ENCODE measurements at places on chromosomes 6 and 20.
A peak's percentile ranks its signal among the peaks of the same experiment; 100 is the strongest.

GRCh38 chr6:78810146-78810545 lies 57.2 kb upstream of the IRAK1BP1 start:
- DNase-seq, result no peak

GRCh38 chr6:25435416-25435985 lies 156.3 kb downstream of the CARMIL1 start:
- no peak for DNase-seq

GRCh38 chr6:148971031-148971927 lies 224.4 kb downstream of the UST start:
- DNase-seq, result no peak

DNA sequence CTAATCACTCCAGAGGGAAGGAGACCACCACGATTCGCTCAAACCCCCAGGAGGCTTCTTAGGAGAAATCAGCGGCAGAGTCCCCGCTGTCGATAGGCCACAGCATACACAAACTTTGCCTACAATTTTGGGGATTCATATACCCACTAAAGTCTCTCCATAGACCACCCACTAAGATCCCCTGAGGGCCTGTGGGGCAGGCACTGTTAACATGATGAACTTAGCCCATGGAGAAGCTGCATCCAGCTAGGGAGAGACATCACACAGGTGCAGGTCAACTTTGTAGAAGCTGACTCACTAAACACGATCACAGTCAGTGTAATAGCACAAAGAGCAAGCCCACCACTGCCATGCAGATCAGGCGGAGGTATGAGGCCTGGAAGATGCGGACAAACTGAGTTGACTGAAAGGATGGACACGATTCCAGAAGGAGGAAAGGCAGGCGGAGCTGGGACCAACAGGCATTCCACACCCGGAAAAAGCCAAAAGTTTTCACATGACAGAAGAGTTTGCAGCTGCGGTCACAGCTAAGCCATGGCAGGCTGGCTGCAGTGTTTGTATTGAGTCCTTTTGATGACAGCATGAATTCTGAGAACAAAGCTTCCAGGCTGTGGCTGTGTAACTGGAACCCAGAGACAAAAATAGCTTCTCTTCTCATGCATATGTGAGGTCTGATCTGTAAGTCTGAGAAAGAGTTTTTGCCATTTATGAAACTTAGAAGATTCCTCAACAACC lies 75.7 kb upstream of the QKI start:
- DNase-seq, result no peak

- DNase-seq, result no peak
Observed at GRCh38 chr6:101716810-101717209, 323.3 kb downstream of the GRIK2 start.

GRCh38 chr20:58639182-58640146 lies 11.6 kb upstream of the STX16 start:
- DNase-seq, result no peak

DNA sequence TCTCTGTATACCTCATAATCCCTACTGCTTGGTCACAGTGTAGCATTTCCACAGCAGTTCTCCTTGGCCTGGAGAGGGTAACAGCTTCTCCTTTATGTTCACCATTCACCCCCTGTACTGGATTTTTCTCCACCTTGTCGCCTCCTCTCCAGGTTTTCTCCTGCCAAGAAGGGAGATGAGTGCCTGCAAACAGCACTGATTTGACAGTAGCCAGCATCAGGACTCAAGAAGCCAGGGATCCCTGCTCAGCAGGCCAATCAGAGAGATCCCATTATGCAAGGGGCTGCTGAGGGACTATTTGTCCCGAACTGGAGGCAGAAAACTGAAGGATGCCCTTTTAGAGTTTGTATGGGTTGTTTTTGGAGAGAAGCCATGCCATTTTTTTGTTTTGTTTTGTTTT lies 68.6 kb upstream of the RIPOR2 start:
- DNase-seq, result no peak

DNA sequence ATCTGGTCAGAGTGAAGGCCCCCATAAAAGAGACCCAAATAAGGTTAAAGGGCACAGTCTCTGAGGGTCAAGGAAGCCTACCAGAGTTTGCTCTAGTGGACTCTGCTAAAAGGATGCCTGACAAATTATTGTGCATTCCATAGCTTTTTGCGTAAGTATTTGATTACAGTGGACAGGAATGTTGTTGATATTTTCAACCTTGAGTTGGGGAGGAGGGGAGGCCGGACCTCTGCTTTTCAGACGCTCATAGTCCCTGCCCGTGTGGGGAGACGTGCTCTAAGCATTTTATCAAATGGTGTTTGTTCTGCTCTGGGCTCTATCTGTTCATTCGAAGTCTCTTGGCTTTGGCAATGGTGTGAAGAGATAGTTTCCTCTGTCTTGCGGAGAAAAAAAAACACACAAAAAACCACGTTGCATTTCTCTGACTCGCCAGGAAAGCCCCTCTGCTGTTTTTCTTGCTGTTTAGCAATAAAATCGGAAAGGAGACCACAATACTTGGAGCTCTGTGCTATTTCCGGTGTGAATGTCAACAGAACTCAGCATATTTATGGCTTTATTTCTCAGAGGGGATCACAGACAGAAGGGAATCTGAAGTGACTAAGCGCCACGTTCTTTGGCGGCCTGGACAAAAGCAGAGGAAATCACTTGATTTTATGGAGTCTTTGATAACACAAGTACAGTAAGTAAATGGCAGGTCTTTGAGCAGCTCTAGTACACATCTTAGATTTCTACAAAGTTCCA lies 159.8 kb downstream of the ZFP64 start:
- no peak for DNase-seq

- DNase-seq, result no peak
Observed at GRCh38 chr20:38752029-38752428, 3.8 kb downstream of the ACTR5 start.

GRCh38 chr6:157559201-157559756 lies 178.3 kb downstream of the ZDHHC14 start:
- DNase-seq, result no peak

GRCh38 chr6:11425431-11425871 lies 112.1 kb upstream of the TMEM170B start:
- no peak for DNase-seq

DNA sequence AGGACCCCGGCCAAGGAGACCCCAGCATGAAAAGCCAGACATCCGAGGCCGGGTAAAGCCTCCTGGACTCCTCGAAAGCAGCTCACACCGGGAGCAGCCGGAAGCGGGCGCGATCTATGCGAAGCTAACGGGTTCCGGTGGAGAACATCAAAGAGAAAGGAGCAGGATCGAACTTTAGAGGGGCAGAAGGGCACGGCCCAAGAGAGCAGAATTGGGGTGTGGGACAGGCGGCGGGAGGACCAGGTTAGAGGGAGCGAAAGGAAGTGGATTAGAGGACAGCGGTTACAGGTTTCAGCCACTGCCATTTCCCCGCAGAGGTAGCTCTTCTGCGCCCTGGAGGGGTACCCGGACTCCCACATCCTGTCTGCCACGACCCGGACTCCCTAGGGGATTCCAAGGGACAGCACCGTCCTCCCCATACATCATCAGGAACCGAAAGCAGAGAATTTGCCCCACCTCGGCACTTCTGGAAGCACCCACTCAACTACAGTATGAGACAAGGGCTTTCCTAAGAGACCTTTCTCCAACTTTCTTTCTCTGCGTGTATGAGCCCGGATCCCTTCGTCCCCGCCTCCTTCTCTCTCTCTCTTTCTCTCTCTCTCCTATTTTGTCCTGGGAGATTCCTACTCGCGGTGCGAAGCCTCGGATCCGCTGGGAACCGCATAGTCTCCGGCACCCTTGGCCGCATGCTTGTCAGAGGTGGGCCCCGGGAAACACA lies 507 bp upstream of the VGLL2 start:
- DNase-seq, result no peak

DNA sequence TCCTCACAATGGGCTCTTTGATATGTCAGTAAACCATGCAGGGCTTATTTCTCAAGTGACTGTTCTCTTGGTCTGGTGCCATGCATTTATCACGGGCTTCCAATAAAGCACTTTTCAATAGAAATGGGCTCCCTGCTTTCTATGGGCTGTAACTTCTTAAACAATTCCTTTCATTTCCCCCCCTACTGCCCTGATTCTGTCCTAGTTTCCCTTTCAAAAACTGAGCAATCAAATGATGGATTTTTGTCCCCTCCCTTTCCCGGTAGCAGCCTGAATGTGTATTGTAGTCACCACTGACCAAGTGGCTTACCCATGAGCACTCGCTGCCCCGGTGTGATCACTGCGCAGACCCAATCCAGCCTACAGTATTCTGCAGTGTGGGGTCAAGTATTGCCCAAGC lies 13.9 kb downstream of the RPS10 start:
- no peak for DNase-seq

- DNase-seq, result no peak
Observed at GRCh38 chr6:163741743-163742363, 327.3 kb downstream of the QKI start.

DNA sequence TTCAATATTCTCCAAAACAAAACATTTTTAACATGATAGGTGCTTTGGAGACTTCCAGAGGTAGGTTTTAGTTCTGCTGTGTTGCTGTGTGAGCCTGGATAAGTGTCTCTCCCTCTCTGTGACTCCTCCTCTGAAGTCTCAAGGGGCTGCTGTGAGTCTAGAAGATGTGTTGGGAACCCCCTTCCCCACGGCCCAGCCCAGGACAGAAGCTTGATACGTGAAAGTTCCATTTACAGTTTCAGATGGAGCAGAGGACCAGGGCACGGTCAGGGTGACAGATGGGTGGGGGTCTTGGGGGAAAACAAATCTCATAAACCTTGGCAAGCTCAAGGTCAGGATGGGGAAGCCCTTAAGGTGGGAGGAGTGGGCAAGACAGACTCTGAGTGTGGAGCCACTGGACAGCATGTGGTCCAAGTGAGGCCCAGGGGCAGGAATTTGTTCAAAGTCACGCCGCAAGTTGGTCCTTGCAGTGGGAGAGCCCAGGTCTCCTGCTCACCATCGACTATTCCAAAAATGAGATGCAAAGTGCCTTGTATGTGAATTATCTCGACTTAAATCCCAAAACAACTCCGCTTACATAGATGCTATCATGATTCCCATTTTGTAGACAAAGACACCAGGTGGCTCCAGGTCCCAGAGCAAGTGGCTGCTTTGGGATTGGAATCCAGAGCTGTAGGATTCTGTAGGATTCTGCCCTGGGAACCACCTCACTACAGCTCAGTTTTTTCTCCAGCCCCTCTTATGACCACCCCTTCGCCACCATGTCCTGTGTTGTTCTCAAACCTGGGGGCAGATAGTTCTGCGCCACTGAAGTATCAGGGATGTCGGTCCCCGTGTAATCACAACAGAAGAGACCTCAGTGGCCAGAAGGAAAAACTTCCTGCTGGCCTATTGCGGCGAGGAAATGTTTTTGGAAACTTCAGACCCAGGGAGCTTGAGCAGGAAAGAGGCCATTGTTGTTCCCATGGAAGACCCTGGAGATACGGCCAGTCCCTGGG lies 1.9 kb downstream of the TGM2 start:
- DNase-seq, result no peak

DNA sequence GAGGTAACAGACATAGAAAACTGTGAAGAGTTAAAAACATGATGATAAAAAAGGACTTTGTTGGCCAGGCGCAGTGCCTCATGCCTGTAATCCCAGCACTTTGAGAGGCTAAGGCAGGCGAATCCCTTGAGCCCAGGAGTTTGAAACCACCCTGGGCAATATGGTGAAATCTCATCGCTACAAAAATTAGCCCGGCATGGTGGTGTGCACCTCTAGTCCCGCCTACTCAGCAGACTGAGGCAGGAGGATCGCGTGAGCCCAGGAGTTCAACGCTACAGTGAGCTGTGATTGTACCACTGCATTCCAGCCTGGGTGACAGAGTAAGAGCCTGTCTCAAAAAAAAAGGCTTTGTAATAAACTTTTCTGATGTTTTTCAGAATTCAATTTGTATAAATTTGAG lies 60.1 kb downstream of the GFOD1 start:
- DNase-seq, result no peak

- peak; percentile 46 for DNase-seq
Observed at GRCh38 chr20:52410182-52410647, 218.6 kb upstream of the ZFP64 start.

GRCh38 chr6:90385759-90386313 lies 89.2 kb upstream of the BACH2 start:
- DNase-seq, result no peak

DNA sequence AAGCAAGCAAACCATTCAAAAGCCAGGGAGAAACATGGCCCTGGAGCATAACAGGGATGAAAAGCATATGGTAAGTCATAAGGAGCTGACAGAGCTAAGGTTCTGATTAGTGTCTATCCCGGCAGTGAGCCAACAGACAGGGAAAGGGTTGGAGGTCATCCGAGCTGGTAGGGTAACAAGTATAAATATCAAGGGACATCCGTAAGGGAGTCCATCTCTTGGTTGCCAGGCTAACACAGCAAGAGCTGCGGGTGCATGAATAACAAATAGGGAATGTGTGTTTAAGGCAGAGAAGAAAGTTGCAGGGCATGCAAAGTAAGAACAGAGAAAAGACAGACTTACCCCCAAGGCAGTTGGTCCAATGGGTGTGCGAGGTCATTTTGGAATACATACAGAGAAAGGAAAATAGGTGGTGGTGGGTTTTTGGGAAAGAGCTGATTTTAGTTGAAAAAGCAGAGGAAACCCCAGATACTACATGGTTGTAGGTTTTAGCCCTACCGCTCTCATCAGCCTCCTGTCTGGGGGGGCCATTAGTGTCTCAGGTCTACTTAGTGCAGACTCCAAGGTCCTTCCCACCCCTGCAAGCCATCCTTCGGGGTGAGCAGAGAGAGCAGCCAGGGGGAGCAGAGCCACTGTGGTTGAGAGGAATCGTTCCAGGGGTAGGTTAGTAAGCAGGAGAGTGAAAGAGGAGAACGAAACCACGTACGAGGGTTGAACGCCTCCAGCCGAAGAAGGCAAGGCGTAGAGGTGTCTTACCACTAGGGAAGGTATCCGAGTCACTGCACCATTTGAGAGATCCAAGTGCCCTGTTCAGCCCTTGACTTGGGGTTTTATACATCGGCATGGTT lies at the start of gene ERVFRD-1:
Gene ERVFRD-1, minus strand, starts transcription at position 805 of the 848 bp plus-strand sequence. CDS start 6,415 bp downstream, outside the sequence.
- no peak for DNase-seq

GRCh38 chr20:59103573-59103972 lies 60.0 kb upstream of the ZNF831 start:
- no peak for DNase-seq

- no peak for DNase-seq
Observed at GRCh38 chr6:119934816-119935215, 585.3 kb upstream of the MAN1A1 start.

- DNase-seq, result no peak
Observed at GRCh38 chr6:107318100-107318736, 141.1 kb downstream of the PDSS2 start.

DNA sequence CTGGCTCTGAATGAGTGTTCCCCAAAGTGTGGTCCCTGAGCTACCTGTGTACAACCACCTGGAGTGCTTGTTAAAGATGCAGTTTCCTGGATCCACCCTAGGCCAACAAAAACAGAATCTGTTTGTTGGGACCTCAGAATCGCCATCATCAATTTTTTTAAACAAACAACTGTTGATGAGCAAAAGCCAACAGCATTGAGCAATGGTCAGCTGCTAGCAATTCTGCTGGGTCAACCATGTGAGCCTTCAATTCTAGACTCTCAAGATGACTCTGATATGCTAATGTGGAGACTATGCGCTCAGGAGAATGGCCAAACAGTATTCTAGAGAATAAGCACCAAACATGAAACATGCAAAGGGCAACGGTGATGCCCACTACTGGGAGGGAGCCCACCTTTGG lies 64.4 kb upstream of the IYD start:
- DNase-seq, result no peak

Measured in effector CD4-positive, alpha-beta T cell (primary cell).